Upper lobe of left lung (tissue), 6 donors: ENCODE measurements at places on chromosomes 1 and 21. TPM values are rescaled to one million over a fixed set of nuclear protein-coding genes. Genes with fewer than 3 reads are reported as not detected.

DNA sequence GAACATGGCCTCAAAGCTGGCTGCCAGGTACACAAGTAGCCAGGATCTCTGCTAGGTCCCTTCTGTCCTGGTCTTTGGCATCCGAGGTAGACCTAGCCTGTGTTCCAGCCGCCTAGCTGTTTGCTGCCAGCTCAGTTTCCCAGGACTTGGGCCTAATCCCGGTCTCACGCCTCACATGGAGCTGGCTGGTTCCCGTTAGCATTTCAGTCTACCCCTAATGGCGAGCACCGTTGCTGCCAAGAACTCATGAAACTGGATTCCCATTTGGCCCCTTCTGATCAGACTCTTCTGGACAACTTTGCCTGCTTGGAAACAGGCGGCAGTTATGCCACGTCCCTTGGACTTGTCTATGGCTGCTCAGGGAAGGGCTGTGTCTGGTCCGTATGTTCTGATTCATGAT is 26.2 kb upstream of the HHAT start:
- no peak for DNase-seq

GRCh38 chr1:6517435-6517851 is 26.0 kb upstream of the PLEKHG5 start:
- no peak for DNase-seq

DNA sequence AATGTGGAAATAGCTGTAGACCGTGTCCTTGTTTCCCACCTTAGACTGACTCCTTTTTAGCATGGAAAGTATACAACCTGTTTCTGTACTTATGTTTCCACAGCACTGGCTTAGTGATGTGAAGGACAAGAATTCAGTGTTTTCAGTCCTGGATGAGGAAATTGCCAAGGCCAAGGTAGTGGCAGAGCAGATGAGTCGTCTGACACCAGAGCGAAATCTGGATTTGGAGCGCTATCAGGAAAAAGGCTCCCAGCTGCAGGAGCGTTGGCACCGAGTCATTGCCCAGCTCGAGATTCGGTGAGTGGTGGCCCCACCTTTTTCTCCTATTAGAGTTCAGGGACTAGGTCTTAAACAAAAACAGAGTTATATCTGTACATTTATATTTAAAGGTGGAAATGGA is 112.6 kb downstream of the MACF1 start:
- DNase-seq: no peak

- no peak for DNase-seq
These were observed 155.7 kb downstream of the TNFSF18 start for GRCh38 chr1:172895050-172895460.

DNA sequence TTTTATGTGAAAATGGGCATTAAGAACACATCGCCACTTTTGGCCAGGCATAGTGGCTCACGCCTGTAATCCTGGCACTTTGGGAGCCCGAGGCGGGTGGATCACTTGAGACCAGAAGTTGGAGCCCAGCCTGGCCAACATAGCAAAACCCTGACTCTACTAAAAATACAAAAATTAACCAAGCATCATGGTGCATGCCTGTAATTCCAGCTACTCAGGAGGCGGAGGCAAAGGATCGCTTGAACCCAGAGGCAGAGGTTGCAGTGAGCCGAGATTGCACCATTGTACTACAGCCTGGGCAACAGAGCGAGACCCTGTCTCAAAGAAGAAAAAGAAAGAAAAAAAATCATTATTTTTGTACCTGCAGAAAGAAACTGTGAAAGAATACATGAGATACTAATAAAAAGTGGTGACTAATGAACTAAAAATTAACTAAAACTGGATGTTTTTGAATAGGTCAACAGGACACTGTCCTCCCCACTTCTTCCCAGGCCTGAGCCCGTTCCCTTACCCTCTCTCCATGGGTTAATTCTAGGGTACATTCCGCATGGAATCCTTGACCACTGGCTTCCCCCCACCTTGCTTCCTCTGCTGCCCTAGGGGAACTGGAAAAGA is 8.3 kb upstream of the TINAGL1 start:
- DNase-seq: no peak

DNA sequence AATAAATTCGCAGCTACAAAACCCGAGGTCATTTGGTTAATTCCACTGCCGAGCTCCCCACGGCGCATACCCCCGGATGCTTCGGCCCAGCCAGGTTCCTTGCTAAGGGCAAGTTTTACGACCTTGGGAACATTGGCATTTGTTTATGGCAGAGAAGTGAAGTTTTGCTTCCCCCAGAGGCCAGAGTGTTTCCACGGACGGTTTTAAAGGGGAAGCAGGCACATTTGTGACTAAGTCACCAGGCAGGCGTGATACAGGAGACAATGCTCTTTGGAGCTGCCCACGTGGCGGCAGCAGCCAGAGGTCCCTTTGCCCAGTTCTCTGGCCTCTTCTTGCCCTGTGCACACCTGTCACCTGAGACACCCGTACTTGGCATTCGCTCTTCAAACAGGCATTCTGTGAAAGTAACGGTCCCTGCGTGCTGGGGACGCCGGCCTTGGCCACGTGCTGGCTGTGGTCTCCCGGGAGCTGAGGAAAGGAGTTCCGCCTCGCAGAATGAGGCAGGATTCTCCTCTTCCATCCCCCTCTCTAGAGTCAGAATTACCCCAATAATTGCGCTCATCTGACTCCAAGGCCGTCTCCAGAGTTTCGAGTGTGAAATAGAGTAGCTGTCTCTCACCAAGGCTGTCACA is 138.3 kb downstream of the PRDM16 start:
- DNase-seq: no peak

Gene ACTL8
- not detected for total RNA-seq

Gene HTR1D
- 0.46 TPM for total RNA-seq

Gene ERVH48-1
- total RNA-seq: 0.33 TPM

Gene KIF14
- 0.76 TPM for total RNA-seq

Gene NEXN
- total RNA-seq: 15.0 TPM

Gene SAMD11
- 3.0 TPM for total RNA-seq

Gene PHGDH
- 24.5 TPM for total RNA-seq
